ENCODE measurements at places on chromosomes 2 and 18.

DNA sequence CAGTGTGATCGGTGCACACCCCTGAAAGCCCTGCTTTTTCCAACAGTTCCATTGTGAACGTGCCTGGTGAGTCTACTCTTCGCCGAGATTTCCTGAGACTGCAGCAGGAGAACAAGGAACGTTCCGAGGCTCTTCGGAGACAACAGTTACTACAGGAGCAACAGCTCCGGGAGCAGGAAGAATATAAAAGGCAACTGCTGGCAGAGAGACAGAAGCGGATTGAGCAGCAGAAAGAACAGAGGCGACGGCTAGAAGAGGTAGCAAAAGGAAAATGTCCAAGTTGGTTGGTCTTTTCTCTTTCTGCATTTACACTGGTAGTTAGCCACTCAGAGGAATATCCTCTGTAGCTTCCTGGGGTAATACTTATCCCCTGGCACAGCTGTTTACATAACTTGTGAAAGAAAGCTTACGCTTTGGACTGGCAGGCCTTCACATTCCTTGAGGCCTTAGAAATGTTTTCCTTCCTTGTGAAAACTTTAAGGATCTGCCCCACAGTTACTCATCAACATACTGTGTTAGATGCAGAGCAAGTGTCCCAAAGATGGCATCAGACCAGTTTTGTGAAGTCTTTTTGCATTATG lies 146.6 kb downstream of the MAP4K4 start:
- no peak for DNase-seq

DNA sequence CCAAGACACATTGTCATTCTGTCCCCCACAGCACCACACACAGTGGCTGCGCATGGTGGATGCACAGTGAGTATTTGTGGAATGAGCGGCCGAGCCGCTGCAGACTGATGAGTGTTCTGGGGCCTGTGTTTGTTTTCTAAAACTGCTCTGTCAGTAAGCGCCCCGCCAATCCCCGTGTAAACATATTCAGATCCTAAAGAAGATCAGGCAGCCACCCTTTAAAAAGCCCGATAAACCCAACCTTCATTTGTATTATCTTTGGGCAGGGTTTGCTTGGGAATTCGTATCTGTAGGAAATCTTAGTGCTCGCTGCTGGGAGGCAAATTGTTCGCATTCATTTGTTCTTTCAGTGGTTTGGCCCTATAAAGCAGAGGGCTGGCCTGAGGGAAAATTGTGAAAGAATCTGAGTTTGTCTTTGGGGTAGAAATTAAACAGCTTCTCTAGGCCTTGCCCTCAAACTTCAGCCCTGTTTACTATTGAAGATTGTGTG lies 68.6 kb downstream of the TGOLN2 start:
- no peak for DNase-seq

DNA sequence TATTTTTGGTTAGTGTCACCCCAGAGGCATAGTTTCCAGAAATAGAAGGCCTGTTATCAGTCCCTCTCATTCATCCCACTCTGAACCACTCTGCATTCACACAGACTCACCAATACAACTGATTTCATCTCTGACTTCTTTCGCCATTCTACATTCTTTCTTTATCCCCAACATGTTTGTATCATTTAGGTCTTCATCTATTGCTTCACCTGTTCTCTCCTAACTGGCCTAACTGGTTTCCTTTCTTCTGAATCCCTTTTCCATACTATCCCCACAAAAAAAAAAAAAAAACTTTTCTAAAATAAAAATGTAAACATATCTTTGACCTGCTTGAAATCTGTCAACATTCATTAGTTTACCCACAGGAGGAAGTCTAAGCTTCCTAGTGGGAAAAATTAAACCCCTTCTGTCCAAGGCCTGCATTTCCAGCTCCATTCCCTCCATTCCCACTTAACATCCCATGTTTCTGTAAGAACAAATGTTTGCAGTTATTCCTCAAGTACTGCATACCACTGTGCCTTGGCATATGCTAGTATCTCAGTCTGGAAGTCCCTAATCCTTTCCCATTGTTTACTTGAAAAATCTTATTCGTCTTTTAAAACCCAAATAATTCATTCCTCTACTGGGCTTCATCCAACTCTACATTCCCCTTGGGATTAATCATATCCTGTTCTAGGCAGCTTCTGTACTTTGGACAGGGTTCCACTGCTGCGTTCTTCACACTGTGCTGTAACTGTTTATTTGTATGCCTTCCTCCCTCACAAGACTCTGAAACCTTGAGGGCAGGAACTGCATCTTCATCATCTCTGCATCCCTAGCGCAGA lies 68.5 kb downstream of the FIGN start:
- no peak for DNase-seq

DNA sequence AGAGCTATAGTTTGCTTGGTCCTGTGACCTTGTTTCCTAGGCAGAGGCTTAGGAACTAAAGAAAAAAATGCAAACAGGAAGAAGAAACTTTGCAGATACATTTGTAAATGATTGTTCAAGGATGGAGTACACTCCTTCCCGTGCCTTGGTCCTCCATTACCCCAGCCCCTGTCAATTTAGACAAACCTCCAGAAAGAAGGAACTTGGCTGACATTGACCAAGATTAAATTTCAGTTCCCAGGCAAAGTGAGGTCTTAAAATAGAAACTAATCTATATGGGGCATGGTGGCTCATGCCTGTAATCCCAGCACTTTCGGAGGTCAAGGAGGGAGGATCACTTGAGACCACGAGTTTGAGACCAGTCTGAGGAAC lies 179.9 kb upstream of the FN1 start:
- no peak for DNase-seq

DNA sequence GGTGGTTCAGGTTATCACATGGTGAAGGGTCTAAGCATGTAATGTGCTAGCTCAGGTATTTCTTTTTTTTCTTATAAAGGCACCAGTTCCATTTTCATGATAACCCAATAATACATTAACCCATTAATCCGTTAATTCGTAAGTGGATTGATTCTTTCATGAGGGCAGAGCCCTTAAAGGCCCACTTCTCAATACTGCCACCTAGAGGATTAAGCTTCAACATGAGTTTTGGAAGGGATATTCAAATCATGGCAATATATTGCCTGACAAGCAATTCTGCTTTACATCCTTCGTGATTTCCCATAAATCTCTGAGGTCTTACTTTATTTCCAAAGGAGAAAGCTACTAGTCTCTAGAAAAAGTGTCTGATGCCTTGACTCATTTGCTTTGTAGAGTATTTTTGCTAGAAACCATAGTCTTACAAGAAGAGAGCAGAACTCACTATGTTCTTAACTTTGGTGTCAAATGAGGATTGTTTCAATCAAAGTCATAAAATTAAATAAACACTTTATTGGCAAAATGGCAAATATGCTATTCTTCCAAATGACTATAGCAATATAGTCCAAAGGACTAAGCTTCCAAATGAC lies 271.3 kb downstream of the KCNS3 start:
- no peak for DNase-seq

DNA sequence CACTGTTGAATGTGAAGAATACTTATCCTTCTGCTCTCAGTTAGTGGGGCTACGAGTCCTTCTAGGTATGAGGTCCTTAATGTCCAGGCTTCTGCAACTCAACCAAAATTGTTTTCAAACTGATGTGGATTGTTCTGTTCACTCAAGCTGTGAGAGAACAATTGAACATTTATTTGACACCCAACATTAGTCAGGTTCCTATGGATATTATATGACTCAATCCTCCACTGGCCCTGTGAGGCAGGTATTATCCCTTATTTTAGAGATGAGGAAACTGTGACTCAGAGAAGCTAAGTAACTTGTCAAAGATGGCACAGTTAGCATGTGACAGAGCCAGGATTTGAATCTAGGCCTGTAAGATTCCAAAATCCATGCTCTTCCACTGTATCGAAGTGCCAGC lies 1.2 kb upstream of the LYG2 start:
- no peak for DNase-seq

DNA sequence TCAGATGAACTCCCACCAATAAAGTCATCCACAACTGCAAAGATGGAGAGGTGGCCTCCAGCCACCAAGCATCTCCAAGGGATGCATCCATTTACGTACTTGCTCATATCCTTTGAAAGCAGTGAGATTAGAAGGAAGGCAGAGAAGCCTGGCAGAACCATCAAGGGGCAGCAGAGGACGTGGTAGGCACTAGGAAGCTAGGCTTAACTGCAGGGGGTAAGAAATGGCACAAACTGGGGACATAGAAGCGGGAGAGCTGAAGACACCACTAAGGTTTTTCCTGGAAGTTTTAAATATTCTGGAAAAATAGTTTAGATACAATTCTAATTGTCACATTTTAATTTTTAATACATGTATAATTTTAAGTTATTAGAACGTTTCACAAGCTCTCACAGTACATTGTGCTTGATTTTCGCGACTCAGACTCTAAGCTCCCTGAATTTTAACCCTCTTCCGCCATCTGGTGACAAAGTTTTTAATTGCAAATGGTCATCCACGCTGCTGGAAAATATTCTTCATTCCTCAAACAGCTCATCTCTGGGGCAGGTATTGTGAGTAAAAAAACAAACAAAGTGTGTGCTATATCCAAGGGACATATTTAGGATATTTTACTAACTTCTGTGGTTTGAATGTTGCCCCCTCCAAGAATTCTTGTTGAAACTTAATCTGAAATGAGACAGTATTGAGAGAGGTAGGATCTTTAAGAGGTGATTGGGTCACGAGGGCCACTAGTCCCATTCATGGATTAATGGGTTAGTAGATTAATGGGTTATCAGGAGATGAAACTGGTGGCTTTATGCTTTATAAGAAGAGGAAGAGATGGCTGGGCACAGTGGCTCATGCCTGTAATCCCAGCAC lies 1.6 kb upstream of the PSTPIP2 start:
- DNase-seq = no peak

GRCh38 chr18:38023871-38024270 lies 458.3 kb upstream of the CELF4 start:
- DNase-seq = no peak

- DNase-seq = no peak
Observed at GRCh38 chr18:10029711-10030110, 115.9 kb downstream of the VAPA start.

DNA sequence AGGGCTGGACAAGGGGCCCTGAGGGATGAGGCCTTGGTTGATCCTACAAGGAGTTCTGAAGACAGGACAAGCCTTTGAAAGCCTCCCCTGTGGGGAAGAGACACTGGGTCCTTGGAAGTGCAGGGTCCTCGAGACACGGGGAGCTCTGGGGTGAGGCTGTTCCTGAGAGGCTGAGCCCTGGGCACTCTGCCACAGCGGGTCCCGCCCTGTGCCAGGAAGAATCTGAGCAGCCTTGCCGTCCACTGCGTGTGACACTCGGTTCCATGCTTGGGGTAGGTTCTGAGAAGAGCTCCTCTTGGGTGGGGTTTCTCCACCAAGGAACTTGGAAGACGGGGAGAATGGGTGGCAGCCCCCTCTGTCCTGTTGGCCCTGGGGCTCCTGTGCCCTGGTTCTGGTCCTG lies 13.9 kb downstream of the SNTG2 start:
- no peak for DNase-seq

GRCh38 chr2:189336276-189336975 lies 104.8 kb upstream of the WDR75 start:
- DNase-seq = no peak

- DNase-seq = no peak
Observed at GRCh38 chr2:235543851-235544688, 50.2 kb downstream of the AGAP1 start.

DNA sequence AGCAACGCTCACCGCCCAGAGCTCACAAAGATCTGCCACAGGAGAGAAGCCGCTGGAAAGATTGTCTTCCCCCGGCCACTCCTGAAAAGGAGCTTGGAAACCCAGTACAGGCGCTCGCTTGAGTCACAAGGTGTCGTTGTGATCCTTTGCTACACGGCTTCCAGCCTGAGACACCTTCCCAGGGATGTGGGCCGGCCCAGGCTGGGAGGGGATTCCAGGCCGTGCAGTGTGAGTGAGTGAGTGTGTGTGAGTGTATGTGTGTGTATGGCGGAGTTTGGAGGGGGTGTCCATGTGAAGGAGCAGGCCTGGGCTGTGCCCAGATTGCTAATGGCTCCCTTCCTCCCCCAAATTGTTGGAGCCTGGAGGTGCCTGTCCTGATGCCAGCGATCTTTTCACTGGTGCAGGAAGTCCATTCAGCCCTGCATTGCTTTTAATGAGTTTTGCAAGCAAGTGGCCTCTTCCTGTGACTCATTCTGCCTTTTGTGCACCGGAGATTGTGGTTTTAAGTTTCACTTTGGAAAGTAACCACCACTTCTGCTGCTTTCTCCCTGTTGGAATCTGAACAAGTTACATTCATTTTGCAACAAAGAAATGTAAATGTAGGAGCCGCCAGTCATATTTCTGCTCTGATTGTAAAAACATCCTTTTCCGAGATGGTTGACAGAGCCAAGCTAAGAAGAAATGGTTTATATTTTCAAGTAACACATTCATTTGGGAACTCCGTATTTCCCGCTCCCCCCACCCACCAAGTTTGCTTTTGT lies 83.7 kb downstream of the LPIN1 start:
- DNase-seq = peak; percentile 17

DNA sequence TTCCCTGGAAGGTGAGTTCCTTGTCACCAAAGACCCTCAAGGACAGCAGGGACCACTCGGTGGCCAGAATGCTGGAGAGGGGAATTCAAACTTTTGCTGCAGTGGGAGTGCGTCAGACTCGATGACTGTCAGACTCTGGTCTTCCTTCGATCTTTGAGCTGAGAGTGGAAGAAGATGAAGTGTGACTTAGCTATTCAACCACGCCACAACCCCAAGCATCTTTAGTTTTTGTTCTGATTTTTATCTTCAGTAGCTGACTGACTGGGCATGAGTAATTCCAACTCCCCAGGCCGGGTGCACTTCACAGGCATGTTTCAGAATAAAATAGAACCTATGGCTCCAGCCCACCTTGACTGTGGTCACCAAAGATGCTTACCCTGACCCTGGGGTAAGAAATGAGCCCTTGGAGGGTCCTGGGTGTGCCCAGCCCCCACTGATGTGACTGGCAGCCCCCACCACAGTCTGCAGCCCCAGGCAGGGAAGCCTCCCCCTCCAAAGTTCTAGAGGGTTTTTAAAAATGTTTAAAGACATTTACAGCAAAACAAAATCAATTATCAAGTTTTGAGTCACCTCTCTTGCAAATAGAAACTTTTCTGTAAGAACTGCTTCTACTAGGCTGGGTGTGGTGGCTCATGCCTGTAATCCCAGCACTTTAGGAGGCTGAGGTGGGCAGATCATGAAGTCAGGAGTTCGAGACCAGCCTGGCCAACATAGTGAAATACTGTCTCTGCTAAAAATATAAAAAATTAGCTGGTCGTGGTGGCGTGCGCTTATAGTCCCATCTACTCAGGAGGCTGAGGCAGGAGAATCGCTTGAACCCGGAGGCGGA lies 24.9 kb upstream of the YWHAQ start:
- peak; percentile 47 for DNase-seq

- no peak for DNase-seq
Observed at GRCh38 chr2:83823229-83823628, 635.9 kb downstream of the SUCLG1 start.

GRCh38 chr2:176934869-176935415 lies 277.7 kb upstream of the HNRNPA3 start:
- DNase-seq = no peak

GRCh38 chr2:17194083-17194482 lies 324.2 kb downstream of the RAD51AP2 start:
- no peak for DNase-seq

DNA sequence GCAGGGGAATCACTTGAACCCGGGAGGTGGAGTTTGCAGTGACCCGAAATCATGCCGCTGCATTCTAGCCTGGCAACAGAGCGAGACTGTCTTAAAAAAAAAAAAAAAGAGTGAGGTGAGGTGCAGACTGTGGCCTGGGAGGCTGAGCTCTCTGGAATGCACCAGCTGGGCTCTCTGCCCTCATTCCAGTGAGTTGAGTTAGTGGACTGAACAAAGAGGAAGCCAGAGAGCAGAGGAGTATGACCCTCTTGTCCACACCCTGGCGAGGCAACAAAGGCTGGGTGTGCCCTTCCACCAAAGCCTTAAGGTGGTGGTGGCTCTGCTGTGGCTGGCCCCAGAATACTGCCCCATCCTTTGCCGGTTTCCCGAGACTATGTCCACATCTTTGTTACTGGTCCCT lies 71.3 kb upstream of the ACKR3 start:
- DNase-seq = no peak

Data from activated T-helper 1 cell treated with anti-CD3 and anti-CD28 coated beads, Interleukin-2, amount 50 U/mL, for 16 hours (primary cell).